D341Med (cell line): ENCODE measurements at places on chromosomes 7 and 10.
A peak's percentile ranks its signal among the peaks of the same experiment; 100 is the strongest.

- DNase-seq, result no peak
Observed at GRCh38 chr10:90222939-90223338, 521.5 kb downstream of the KIF20B start.

- DNase-seq, result no peak
Observed at GRCh38 chr7:117086788-117087187, 133.5 kb downstream of the ST7 start.

GRCh38 chr7:74371381-74372341 is 82.0 kb upstream of the GTF2IRD1 start:
- DNase-seq, result peak; percentile 33

DNA sequence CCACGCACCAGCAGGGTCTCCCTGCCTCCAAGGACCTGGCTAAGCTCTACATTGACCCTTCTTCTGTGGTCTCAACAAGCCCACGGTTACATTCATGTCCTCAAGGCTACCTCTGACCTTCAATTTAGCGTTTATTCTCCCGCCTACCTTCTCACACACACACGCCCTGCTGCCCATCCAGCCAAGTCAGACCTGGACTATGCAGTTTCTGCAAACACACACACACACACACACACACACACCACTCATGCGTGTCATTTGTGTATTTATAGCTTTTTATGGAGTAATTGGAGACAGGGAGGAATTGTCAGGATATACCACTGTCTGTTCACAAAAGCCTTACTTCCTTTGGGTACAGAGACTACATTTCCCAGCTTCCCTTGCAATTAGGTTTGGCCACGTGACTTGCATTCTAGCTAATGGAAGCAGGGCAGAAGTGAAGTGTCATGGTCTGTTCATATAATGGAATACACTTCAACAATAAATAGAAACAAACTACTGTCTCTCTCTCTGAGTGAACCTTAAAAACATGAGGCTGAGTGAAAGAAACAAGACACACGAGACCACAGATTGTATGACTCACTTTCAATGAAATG is 53.8 kb upstream of the CPXM2 start:
- DNase-seq, result no peak

DNA sequence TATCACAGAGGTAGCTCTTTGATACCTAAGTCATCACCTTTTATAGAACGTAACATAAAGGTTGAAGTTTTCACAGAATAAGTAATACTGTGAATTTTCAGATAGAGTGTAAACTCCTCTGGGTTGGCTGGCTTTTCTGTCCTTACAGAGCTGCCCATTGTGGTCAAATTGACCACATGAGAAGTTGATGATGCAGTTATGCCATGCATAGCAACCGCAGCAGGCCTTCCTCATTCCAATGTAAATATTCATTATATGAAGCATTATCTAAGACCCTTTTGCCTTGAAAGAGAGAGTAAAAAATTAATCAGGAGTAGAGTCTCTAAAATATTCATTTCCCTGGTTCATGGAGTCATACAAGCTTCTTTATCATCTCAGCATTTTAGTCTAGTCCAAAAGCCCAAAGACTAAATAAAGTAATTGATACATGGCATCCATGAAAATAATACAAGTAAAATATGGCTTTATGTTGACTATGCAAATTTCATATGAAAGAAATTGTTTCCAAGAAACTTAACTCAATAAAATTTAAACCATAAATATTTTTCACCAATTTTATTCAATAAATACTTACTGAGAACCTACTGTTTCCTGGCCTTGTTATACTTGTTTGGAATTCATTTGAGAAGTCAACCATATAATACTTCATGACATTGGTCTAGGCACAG is 516.4 kb downstream of the PCDH15 start:
- DNase-seq, result no peak

DNA sequence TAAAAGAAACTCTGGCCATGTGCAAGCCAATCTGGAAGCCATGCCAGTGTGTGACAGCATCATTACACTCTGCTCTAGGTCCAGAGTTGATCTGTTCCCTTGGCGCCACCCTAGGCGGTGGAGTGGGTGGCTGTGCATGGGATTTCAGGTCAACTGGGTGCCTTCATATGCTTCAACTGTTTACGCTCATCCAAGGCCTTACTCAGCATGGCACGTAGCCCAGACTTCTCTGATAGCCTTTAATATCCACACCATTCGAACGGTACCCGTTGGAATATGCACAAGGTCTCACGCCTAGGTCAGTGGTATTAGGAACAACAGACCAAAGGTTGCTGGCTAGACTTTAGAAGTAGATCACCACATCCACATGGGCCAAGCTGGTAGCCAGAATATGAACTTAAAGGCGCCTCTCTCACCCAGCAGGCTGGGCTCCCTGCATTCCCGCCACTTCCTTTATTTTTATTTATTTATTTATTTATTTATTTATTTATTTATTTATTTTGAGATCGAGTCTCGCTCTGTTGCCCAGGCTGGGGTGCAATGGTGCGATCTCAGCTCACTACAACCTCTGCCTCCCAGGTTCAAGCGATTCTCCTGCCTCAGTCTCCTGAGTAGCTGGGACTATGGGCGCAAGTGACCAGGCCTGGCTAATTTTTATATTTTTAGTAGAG is 18.7 kb upstream of the ACHE start:
- no peak for DNase-seq

DNA sequence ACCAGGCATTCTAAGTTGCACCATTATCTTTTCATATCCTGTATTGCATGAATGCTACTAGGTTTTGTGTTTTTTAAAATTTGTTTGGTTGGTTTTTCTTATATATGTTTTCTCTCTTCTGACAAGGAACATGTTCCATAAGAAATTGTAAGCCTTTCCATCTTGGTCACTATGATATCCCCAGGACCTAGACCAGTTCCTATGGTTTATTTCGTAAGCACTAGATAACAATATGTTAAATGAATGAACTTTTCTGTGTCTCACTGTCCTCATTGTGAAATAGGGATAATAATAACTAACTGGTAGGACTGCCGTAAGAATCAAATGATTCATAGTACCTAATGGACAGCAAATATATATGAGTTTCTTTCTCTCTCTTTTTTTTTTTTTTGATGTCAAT is 146.3 kb downstream of the SEMA3E start:
- DNase-seq, result no peak

DNA sequence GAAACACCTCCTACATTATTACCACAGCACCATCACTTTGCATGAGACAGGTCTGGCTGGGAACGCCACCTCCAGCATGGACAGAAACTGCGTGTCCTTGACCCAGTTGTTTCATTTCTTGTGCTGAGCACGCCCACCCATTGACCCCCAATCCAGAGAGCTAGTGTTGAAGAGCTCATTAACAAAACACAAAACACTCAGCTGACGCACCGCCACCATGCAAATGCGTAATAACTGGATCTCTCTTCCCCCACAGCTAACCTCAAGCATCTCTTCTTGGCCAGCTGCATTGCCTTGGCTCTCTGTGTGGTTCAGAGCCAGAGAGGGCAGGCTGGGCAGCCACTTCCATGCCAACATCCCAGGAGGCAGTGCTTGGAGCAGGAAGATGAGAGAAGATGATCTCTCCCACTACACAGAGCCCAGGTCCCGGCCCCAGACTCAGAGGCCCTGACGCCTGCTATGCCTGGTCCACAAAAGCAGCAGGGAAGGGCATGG is 173.5 kb downstream of the PLXNA4 start:
- no peak for DNase-seq

GRCh38 chr10:70967591-70968587 is 79.5 kb upstream of the PCBD1 start:
- DNase-seq, result no peak

DNA sequence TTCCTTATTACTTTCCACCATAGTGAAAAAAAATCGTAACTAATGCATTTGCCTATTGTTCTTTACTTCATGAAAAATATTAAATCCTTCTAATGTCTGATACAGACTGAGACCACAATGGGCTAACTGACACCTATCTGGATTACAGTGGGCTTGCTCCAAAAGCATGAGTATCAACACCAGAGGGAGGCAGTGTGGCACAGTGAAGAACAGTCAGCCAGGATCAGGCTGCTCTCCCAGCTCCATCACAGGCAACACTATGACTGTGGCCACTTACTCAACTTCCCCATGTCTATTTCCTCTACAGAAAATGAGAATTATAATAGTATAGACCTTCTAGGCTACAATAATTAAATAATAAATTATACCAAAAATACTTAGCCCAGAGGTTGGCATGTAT is 97.2 kb downstream of the SLC25A13 start:
- peak; percentile 48 for DNase-seq

DNA sequence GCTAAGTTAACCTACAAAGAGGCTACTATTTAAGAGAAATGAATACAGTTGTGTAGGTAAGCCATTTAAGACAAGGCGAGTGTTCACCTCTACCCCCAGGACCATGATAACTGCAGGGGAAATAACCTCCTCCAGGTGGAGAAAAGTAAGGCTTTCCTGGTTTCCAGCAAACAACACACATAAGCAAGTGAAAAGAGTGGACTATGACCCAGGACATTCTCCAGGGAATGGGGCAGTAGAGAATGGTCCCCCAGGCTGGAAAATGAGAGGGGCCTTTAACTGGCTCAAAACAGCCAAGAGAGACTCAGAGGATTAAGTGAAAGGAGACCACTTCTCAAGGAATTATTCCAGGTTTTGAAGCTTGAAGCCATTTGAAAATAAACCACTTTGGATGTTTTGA is 101.0 kb upstream of the GJD4 start:
- DNase-seq, result no peak

DNA sequence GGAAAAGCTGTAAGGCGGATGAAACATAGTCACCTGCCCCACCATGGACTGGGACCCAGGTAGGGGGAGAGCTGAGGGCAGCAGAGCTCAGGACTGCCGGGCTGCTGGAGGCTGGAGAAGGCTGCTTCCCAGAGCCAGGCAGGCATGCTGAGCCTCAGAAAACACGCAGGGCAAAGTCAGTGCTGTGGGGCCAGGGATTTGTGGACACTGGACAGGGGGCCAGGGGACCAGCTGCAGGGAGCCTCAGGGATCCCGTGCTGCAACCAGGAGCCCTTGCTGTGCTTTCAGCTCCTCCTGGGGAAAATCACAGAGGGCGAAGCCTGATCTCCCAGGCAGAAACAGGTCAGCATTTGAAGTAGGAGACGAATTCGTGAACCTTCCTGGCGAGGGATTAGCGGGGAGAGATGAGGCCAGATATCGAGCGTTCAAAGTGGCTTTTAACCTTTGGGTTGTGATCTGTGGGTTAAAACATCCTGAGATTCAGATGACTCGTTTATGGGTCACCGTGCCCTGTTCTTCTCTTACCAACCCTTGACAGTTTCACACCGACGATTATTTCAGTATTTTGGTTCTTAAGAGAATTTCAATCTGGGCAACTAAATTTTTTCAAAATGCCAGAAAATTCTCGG is 85.6 kb upstream of the SHH start:
- no peak for DNase-seq

GRCh38 chr10:5927306-5927705 is 37.3 kb downstream of the FBH1 start:
- no peak for DNase-seq

DNA sequence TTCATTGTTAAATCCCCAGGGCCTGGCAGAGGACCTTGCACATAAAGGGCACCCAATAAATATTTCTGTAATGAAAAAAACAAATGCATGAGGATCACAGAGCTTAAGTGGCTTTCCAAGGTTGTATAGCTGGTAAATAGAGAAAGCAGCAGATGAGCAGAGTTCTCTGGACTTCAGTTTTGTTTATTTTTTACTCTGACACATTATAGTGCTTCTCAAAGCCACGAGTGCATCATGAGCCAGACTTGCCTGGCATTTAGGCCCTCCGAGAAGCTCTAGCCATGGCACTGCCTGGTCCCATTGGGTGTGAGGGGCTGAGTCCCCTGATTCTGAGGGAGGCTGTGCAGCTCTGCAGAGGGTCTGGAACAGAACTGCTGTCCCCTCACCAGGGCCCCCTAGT is 87.2 kb upstream of the ZNF32 start:
- no peak for DNase-seq

- DNase-seq, result no peak
Observed at GRCh38 chr10:118944959-118945633, 84.4 kb upstream of the NANOS1 start.

DNA sequence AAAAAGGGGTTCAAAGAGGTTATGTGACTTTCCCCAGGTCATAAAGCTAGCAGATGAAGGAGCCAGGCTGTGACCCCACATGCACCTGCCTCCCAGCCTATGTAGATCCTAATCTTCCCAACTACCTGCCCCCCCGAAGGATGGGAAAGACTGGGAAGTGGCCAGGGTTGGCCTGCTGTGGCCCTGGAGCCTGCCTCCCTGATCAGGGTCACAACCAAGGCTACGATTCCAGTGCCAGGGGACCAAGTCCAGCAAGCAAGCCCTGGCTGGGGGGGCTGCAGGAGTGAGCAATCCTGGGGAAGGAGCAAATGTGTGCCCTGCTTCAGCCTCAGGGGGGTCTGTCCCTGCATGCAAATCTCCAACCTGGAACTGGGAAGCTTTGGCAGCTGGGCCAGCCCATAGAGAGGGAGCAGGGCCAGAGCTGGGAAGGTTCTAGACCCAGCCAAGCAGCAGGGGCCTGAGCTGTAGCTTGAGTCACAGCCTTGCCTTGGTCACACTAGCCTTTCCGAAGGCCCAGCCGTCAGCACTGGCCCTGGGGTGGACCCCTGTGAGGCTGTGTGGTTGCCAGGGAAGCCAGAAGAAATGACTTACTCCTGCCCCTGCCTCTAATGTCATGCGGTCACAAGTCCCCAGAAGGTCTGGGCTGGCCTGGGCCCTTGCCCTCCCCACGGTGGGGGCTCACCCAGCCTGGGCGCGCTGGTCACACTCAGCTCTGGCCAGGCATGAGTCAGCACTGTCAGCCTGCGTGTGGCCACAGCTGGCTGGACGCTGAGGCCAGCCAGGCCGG is 96.4 kb upstream of the ZMIZ1 start:
- no peak for DNase-seq

DNA sequence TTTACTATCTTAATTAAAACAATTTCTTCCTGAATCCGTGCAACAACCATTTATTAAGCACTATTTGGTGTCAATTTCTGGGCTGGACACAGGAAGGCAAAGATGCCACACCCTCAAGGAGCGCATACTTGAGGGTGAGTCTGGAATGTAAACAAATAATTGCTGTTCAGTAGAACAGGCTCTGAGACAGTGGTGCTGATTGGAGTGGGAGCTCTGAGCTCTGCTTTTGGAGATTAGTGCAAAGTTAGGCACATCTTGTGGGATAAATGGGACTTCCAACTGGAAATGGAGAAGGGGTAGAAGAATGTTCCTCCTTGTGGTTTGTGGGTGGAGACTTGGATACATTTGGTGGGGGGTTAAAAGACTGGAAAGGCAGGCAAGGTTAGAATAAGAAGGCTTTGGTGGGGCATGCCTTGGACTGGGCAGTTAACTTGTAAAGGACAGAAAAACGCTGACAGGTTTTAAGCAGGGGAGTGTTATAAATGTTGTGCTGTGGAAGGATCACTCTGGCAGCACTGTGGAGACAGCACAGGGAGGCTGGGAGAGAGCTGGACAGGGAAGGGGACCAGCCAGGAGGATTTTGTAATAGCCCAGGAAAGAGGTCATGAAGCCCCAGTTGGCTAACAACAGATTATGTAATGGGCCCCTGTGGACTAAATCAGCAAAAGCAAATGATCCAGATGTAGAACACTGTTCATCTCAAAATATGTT is 80.7 kb downstream of the ZNF365 start:
- no peak for DNase-seq

- DNase-seq, result no peak
Observed at GRCh38 chr10:126045861-126046260, 149.5 kb downstream of the FANK1 start.

- peak; percentile 63 for DNase-seq
Observed at GRCh38 chr10:50554995-50555568, 68.7 kb downstream of the SGMS1 start.

GRCh38 chr7:127162366-127162765 is 90.4 kb downstream of the GRM8 start:
- DNase-seq, result no peak

GRCh38 chr10:88245974-88246511 is 337.1 kb downstream of the RNLS start:
- no peak for DNase-seq
